ENCODE measurements at places on chromosomes 6 and 20.

DNA sequence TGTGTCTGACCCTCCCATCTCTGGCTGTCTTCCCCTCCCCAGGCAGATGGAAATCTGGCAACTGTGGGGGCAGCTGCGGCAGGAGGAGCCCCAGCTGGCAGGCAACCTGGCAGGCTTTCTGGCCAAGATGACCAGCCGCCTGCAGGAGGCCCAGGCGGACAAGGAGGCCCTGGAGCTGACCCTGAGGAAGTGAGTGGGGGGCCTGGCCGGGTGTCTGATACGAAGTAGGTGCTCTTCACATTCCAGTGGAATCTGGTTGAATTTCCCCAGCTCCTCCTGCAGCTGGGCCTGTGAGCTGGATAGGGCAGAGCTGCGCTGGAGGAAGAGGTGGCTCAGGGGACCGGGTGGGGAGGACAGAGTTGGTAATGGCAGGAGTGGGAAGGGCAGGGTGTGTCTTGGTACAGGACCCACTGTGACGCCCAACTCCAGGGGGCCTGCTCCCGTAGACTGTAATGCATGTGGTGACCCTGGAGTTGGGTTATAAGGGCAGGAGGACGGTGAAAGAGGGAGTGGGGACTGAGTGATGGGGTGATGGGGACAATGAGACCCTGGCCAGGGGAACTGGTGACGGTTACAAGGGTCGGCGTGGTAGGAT, 19.7 kb downstream of the RAB44 start:
- no peak for DNase-seq

GRCh38 chr20:25549843-25550477, 35.4 kb downstream of the NINL start:
- DNase-seq, result no peak

GRCh38 chr6:33126101-33126714, 50.4 kb downstream of the HLA-DPB1 start:
- peak; percentile 79 for DNase-seq

DNA sequence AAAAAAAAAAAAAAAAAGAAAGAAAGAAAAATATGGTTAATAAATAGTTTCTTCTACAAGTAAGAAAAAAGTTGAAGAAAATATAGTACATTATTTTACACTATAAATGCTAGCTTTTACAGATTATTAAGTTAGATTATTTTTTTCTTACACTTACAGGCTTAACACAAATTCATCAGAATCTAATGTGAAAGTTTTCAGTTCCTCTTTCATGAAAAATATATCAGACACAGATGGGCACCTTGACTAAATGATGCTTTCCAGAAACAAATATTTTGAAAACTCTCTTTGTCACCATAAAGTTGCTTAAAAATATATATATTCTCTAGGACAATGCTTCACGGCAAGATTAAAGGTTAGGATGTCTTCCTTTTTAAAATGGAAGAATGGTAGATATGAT, 321.8 kb upstream of the HSF2 start:
- no peak for DNase-seq

GRCh38 chr20:62489932-62490263, 14.1 kb upstream of the GATA5 start:
- DNase-seq, result no peak

DNA sequence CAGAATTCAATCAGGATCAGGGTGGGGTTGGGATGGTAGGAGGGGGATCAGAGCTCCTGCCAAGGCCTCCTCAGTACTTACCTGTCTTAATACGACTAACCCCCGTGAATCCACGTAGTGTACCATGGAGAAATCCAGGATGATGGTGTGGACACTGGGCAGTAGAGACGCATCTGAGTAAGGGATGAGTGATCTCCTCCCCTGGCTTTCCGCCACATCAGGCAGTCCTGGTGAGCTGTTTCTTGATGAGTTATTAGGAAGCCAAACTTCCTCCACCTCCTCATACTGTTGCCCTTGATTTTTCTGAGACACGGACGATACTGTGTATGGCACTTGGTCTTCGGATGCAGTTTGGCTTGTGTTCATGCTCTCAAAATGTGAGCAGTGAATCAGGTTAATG, 34.2 kb upstream of the SRPK1 start:
- no peak for DNase-seq

DNA sequence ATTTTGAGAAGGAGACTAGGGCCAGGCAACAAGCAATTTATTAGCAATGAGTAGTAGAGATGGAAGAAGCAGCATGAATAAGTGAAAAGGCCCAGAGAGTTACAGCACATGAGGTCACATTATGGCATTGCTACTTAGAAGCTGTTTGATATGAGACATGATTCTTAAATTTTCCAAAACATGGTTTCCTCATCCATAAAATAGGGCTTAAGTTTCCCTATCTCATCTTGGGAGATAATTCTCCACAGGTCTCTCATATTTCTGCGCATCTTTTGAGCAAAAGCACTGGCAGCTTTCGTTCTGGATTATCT, 656.1 kb downstream of the EPHA7 start:
- no peak for DNase-seq

- no peak for DNase-seq
These were observed 5.1 kb upstream of the MBOAT1 start for GRCh38 chr6:20217324-20217855.

- no peak for DNase-seq
These were observed 474.7 kb downstream of the EPM2A start for GRCh38 chr6:145260484-145261175.

DNA sequence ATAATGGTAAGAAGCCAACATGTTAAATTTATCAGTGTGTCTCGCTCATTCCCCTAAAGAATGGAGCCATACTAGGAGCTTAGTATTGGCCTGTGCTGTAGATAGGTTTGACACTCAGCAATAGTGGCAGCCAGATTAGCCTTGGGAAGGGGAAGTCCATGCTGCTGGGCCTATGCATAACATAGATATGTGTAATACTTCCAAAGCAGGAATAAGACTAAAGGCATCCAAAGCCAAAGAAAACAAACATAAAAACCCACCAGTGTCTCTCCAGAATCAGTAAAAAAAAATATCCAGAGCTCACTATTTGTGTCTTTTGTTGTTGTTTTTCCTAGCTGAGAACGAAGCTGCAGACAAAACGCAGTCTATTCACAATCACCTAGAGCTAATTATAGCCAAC, 104.2 kb upstream of the STXBP5 start:
- DNase-seq, result no peak

DNA sequence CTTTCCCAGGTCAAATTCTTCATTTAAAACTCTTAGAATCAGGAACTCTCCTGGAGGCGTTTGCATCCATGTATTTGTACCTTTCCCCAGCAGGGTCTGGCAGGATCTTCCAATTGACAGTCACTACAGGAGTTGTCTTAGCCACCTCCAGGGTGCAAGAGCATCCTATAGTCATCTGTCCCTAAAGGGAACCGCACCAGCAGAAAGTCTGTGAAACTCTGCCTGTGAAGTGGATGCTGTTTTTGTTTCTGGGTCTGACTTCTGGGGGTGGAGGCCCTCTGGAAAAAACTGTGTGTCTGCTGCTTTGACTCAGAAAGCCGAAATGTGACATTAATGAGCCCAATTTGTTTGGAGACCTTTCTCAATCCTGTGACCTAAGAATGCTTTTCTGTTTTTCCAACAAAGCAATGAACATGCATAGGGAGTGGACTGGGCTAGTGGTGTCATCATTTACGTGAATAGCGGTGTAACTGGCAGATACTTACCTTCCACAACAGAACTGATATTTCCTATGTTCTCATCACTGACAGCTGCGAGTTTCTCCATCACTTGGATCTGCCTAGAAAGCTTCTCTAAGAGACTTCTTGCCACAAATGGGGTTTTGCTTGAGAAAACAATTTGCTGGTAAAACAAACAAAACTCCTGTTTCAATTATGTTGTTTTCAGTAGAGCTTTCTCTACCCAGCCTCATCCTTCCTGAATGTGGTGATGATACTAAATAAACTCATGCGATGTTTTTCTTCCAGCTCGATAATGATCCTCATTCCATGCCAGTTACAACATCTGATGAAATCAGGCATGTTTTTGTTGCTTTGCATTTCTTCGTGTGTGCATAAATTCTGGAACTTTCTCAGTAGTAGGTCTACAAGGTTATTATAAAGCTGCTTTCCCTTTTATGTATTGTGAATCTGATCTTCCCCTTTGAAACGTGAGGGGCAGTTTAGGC, 33.3 kb upstream of the ARMH2 start:
- DNase-seq, result peak; percentile 18

DNA sequence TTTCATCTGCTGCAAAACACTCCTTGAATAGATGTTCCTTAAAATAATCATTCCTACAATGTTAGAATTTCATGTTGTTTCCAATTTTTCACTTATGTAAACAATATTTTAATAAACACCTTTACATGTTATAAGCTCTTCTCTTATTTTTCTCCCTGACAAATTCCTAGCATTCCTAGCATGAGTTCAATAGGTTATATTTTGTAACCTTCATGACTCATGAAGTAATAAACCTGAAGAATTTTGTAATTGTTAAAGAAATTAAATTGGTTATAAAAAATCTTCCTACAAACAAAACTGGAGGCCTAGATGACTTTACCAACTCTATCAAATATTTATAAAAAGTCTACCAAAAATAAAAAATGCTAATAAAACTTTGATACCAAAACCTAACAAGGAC, 66.3 kb downstream of the NT5E start:
- no peak for DNase-seq

DNA sequence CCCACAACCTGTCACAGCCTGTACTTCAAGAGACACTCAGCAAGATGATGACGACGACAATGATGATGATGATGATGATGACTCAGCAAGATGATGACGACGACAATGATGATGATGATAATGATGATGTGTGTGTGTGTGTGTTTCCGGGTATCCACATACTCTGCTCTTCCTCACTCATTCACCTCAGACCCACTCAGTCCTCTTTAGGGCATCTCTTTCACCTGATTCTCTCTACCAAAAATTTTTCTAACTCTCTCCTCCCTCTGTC, 1.2 kb upstream of the EIF6 start:
- no peak for DNase-seq

GRCh38 chr20:1164871-1165270, 19.9 kb downstream of the TMEM74B start:
- DNase-seq, result no peak
